Right lung (tissue), 10 donors: ENCODE measurements at places on chromosomes 3 and 15.

GRCh38 chr3:40624189-40624769 lies 99.5 kb downstream of the ZNF621 start:
- DNase-seq: no peak

DNA sequence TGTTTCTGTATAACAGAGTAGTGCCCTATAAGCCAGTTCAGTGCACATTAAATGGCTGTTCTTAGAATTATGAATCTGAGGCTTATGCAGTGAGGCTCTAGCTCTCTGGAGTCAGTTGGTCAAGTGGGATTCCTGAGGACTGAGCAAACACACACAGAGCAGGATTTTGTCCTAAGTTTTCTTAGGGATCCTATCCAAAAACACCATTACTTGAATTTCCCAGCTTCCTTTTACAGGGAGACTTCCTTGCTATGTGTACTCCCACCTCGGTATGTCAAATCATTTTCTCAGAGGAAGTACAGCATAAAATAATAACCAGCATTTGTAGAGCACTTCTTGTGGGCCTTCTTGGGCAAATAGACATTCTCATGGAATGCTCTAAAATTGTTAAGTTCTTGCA lies 63.1 kb upstream of the GOLGA6B start:
- DNase-seq: no peak

DNA sequence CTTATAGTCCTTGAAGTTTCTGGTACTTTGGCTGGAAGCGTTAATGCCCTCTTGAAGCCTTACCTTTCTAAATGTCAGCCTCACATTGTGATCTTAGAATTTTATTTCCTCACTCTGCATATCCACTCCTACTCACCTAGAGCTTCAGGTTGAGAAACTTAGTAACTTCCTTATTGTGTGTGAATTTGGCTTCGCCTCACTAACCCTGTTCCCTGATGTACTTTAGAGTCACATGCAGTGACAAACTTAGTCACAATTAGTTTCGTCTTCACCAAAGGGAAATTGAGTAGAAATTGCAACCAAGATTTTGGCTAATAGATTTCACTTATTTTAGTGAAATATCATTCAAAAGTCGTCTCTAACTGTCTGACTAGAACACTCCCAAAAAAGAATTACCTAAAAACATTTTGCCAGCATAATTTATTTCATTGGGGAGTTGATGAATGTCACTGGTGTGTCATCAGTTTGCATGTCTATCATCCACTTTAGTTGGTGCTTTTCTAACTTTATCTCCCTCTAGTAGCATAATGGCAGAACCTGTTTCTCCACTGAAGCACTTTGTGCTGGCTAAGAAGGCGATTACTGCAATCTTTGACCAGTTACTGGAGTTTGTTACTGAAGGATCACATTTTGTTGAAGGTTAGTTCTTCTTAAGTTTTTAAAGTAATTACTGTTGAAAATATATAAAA lies 960 bp downstream of the MFN1 start:
- no peak for DNase-seq

- peak; percentile 78 for DNase-seq
Measured at GRCh38 chr15:99708563-99708962, 24.7 kb downstream of the LYSMD4 start.

DNA sequence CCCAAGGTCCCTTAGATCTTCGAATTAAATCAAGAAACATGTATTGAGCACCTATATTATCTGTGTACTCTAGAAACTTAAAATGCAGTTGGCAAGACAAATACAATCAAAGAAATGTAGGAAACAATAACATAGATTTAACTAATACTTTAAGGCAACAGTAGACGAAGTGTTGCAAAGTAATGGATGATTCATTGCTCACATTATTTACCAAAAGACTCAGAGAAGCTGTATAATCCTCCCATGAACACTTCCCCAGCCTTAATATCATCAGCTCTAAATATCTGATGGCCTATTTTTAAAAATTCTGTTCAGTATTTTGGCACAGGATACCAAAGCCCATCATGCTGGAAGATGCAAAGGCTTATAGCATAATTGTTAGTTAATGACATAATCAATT lies 272.1 kb upstream of the TTC14 start:
- DNase-seq: no peak

DNA sequence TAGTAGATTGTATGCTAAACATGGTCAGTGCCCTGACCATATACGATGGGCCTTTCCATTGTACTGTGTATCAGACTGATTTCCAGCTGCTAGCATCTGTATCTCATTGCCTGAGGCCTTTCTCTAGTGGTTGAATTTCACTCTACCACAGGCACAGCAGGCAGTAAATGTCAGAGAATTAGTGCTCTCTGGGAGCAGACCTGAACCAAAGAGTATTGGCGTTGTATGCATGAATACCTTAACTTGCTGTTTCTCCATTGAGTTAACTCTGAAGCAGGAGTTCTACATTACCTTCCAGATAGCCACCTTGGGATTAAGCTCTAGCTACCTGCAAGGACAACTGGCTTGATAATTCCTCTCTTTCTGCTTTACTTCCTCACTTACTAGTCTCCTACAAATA lies 439.2 kb upstream of the EPHA3 start:
- no peak for DNase-seq

DNA sequence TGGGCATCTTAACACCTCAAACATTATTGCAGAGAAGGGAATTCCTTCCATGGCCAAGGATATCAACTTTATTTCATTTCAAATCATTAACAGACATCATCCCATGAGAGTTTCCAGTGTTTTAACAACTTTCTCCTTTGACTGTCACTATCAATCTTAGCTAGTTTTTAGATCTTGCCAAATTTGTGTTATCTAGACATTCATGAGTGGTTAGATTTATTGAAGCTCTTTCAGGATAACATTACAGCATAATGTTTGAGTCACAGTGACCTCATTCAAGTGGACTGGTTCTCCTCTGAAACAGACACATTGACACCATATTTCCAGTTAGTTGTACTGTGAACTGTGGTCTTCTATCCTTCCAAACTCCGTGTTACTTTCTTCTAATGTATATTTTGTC lies 8.6 kb upstream of the TNFAIP8L3 start:
- no peak for DNase-seq

- DNase-seq: no peak
Measured at GRCh38 chr3:28406241-28406640, 57.6 kb upstream of the AZI2 start.

DNA sequence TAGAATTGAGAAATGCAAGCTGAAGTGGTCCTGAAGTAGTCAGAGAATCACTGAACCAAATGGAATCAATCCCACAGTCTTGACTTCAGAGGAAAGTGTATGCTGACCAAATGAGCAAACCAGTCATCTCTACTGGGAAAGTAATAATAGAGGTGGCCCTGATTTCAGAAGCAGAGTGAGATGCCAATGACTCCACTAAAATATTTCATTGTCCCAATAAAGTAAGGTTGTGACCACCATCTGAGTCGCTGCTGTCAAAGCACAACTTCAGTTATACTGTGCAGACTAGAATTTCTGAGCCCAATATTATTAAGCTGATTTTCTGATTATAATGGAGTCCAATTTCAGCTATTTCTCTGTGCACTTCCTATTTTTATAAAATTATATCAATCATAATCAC lies 334.4 kb upstream of the THBS1 start:
- no peak for DNase-seq

DNA sequence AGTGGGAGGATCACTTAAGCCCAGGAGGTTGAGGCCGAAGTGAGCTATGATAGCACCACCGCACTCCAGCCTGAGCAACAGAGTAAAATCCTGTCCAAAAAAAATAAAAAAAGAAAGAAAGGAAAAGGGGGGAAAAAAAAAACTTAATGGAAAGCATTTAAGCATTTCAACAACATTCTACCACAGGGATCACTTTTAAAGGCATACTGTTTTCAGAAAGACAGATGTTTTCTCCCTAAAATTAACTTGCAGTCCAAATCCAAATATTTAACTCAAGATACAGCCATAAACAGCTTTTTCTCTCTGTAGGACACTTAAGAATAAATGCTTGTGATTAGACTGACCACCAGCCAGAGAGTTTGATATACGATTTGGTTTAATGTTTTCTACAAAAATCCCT lies 141.0 kb downstream of the MAGI1 start:
- no peak for DNase-seq

DNA sequence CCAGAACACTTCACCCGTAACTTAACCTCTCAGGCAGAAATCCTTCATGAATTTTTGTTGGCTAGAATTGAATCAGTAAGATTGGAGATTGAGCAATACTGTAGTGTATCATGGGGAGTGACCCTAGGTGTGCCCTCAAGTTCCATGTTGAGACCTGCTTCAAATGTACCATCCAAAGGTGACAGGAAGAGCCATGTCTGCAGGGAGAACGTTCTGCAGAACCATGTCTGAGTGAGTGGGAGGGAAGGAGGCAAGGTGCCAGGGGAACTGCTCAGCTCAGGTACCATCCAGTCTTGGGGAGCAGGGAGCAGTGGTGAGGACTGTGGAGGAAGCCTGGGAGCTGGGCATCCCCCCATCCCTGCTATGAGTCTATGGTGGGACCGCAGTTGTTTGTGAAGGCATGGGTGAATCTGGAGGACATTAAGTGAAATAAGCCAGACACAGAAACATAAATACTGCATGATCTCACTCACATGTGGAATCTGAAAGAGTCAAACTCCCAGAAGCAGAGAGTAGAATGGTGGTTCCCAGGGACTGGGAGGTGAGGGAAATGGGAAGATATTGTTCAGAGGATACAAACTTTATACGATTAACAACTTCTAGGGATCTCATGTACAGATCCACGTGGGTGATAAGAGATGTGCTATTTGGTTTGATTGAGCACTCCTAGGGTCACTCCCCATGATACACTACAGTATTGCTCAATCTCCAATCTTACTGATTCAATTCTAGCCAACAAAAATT lies 23.3 kb downstream of the CFAP161 start:
- DNase-seq: no peak

GRCh38 chr3:31610700-31611275 lies 78.1 kb downstream of the STT3B start:
- peak; percentile 31 for DNase-seq

DNA sequence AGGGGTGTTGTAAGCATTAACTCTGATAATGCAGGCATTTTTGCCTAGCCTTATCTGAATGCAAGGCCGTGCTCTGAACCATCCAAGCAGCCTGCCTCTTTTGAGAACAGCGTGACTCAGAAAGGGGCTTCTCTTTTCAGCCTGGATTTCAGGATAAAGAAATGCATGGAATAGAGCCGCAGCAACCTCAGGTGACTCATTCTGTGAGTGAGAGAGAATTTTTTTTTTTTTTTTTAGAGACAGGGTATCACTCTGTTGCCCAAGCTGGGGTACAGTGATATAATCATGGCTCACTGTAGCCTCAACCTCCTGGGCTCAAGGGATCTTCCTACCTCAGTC lies 20.6 kb upstream of the PDE8A start:
- DNase-seq: no peak

GRCh38 chr3:194772241-194773000 lies 86.7 kb downstream of the FAM43A start:
- no peak for DNase-seq

GRCh38 chr3:127787071-127787490 lies 35.2 kb downstream of the MGLL start:
- DNase-seq: no peak

- DNase-seq: no peak
Measured at GRCh38 chr3:179196098-179196497, 47.9 kb downstream of the PIK3CA start.

DNA sequence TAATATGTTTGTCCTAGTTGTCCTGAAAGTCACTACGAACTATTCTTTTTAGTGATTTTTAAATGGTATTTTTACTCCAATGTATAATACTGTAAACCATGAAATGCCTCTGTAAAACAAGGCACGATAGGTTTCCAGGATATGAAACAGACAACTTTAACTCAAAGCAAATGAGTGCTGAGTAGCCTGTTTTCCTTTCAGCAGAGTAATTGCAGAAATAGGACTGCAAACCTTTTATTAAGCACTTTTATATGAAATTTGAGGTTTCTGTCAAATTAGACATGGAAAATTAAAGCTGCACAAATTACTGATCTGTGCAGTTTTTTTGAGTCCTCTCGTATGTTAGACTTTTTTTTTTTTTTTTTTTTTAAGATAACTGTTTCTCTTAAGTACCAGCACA lies 16.2 kb downstream of the AKAP13 start:
- no peak for DNase-seq

- DNase-seq: no peak
Measured at GRCh38 chr3:170909129-170909903, 879 bp upstream of the EIF5A2 start.

- peak; percentile 73 for DNase-seq
Measured at GRCh38 chr3:124263168-124263567, 271.2 kb upstream of the ROPN1 start.

DNA sequence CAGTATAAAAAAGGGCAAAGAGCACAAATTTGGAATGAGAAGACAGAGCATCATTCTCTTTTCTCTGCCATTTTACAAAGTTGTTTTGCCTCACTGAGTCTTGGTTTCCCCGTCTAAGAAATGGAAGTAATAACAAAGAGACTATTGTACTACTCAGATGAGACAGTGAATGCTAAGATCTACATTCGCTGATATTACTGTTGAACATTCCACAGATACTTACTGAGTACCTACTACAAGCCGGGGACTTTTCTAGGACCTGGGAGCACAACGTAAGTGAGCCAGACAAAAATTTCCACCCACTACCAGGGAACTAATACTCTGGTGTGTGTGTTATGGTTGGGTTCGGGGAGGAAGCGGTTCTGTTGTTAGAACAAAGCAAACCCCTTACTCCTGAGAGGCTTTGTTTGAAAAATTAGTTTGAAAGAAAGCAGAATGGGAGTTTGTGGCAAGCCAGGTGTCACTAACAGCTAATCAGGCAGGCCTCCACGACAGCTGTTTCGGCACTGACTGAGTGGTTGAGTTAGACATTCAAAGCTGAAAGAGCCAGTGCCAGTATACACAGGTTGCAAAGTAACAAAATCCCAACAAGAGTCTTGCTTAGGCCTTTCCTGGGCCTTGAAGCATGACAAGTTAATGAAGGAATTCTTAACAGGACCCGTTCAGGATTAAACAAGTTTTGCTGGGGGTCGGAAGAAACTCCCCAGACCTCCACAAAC lies 458.3 kb downstream of the EDEM1 start:
- no peak for DNase-seq

DNA sequence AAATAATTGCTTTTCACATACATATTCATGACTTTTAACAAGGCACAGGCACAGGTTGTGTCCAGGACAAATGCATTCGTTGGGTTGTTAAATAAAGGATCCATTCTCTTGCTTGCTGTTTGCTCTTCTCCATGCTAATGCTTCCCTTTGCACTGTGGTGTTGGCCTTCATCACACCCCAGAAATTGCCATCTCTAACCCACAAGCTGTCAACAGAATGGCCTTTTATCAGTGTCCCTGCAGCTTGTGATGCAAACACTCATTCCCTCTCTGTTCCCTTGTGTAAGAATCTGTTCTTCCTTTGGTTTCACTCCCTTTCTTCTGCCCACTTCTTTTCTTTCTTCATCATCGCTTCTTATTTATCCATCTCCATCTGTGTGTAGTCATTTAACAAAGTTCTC lies 72.2 kb downstream of the SLC7A14 start:
- DNase-seq: no peak

GRCh38 chr3:95673215-95673614 lies 1141.2 kb upstream of the EPHA6 start:
- no peak for DNase-seq
